ENCODE measurements at places on chromosomes 3 and 15.

GRCh38 chr3:183131186-183131725 lies 31.3 kb downstream of the LAMP3 start:
- no peak for DNase-seq

GRCh38 chr3:193826159-193826795 lies 233.3 kb downstream of the OPA1 start:
- no peak for DNase-seq

DNA sequence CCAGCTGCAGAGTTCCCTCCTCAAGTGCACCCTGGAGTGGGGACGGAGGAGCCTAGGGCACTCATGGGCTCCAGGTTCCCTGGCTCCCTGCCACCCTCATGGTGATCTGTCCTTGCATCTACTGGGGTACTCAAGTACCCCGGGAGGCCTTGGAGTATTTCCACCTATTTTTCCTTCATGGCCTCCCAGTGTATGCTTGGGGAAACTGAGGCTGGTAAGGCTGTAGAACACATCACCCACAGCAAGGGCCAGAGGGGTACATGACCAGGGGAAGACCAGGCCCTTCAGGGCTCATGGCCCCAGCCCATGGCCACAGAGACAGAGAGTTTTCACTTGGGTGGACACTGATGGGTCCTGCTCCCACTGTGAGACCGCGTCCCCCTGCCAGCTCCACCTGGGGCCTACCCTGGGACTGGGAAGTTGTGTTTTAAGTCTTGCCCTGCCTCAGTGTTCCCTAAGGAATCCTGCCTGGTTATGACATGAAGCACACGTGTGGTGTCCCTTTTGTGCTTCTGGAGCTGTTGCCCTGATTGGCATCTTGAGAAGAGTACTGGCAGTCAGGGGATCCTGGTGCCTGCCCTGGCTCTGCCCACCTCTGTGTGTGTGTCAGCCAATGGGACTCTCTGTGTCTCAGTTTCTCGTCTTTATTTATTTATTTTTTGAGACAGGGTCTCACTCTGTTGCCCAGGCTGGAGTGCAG lies 132.8 kb downstream of the TJP1 start:
- DNase-seq: no peak

GRCh38 chr3:65303431-65303830 lies 615.6 kb upstream of the ADAMTS9 start:
- DNase-seq: no peak

DNA sequence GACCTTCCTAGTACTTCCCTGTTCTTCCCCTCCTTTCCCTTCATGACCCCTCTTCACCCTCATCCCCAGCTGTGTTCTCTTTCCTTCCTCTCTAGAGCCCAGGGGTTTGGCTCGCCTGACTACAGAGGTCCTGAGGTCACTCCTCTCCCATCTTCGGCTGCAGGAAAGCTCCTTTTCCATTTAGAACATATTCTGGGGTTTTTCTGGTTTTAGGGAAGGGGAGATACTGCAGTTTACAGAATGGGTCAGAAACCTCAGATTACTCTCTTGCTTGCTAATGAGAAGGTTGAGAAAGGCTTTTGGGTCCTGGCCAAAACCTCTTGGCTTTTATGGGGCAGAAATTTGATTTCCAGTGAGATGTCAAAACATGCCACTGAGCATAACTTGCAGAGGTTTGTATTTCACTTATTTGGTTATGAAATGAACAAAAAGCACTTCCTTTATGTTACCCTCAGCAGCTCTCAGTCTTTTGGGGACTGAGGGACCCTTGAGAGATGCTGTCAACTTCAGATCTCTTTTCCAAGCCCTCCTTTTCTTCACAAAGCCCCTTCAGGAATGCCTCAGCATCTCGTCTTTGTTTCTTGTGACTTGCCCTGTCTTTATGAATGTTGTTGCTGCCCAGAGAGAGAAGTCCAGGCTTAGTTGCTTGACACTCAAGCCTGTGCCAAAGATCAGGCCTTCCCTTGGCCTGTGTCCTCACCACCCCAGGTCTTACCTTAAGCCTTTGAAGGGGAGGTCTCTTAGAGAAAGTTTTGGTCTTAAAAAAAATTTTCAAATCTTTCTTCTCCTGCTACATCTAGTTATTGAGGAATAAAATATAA lies 121.7 kb upstream of the TPM1 start:
- DNase-seq: no peak

DNA sequence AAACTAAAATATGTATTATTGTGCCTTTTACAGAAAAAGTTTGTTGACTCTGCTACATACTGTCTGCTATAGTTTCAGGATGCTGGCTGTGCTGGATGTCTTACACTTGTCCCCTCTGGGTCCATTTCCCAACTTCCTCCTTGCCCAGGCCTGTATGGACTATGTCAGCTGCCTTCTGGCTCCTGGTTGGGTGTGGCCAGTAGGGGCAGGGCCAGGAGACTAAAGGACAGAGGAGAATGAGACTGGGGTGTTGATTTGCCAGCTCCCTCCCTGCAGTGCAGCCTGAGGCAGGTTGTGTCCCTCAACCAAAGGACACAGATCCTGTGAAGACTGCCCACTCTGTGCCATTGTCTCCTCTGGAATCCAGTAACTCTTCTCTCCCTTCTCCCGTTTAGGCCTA lies 90.6 kb upstream of the UBE2E2 start:
- no peak for DNase-seq

DNA sequence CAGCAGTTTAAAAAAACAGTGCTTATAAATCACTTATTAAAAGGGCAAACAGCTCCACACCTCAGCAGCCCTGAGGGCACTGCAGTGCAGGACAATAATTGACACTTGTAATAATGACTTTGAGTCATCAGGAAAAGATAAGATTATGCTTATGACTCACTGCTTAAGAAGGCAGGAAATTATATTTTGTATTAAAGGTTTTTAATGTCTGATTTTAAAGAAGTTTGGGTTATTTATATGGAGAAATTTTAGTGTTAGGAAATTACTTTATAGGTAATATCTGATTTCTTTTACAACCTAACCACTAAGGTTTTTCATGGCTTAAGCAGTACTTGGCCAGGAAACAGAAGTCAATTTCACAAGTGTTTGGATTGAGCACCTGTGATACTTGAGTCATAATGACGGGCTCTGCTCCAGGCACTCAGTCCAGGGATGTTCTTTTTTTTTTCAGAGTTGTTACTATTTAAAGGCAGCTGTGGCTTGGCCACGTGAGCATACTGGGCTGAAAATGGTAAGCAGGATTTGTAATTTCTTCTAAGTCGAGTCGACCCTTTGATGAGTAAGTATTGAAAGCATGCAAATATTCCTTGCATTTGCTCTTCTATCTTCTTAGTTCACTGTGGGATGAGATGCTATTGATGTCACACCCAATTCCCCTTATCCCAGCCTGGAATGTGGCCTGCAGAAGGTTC lies 21.6 kb upstream of the SLC6A20 start:
- DNase-seq: no peak

DNA sequence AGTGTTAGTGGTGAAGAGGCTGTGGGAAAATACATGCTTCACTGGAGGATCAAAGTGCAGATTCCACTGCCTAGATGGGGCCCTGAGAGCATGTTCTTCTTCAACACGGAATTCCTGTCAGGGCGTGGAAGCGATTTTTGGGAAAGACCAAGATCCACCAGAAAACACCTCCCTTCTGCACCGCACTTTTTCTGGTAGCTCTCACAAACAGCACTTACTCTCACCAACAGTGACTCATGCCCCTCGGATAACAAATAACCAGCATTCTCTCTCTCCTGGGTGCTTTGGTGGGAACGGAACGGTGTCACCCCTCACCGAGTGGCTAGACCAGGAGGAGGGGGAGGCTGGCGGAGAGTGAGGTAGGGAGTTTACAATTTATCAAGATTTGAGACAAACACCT lies 40.1 kb downstream of the ADAMTSL3 start:
- DNase-seq: no peak

DNA sequence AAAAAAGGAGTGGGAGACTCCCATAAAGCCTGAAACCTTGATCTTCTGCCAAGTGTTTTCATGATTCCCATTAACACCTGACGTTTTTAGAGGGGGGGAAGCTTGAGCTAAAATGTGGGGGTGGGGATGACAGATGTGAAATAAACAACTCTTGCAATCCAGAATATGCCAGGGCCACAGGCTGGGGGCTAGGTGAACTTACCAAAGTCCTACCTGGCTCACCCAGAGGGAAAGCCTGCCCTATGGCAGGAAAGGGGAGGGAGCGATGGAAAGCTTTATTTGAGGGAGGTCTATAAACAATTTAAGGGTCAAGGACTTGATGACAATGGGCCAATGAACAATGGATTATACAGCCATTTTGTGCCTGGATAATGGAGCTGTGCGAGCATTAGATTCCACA lies 108.3 kb downstream of the LRIG1 start:
- DNase-seq: no peak

DNA sequence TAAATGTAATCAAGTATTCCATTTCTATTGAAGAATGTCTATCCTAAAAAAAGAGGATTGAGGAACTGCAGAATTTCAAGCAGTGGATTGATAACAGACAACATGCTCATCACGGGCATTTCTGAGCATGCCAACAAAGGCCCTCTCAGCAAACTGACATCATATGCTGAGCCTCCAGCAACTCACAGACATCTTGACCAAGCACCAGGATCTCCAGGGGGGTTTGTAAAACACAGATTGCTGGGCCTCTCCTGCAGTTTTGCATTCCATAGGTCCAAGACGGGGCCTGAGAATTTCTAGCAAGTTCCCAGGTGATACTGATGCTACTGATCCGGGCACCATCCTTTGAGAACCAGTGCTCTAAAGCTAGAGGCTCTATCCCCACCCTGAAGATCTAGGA lies 85.0 kb downstream of the FOXP1 start:
- no peak for DNase-seq

GRCh38 chr3:51350751-51351150 lies 34.3 kb upstream of the MANF start:
- DNase-seq: no peak

GRCh38 chr3:188486952-188487351 lies 333.0 kb downstream of the LPP start:
- DNase-seq: no peak

GRCh38 chr3:49469037-49469935 lies 781 bp upstream of the DAG1 start:
- no peak for DNase-seq

GRCh38 chr3:111870620-111871019 lies 11.6 kb downstream of the PHLDB2 start:
- no peak for DNase-seq

GRCh38 chr15:70974004-70974832 lies 81.6 kb downstream of the LRRC49 start:
- no peak for DNase-seq

DNA sequence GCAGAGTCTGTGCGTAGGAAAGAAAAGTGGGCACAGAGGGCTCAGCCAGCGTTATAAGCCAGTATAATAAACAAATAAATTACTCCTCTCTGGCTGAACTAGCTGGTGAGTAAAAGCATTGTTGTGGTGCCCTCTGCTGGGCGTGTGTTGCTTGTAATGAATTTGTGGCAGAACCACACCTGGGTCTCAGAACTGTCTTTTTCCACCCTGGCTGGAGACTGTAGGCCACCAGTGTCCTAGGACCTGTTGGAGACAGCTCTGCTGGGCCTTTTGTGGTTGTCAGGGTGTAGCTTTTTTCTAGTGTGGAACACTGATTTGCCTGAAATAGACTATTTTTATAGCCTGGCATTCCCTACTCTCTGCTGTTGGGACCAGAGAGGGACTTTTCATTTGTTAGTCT lies 130.5 kb upstream of the EIF1B start:
- DNase-seq: peak; percentile 38

GRCh38 chr15:49490966-49491365 lies 67.9 kb downstream of the FGF7 start:
- no peak for DNase-seq

DNA sequence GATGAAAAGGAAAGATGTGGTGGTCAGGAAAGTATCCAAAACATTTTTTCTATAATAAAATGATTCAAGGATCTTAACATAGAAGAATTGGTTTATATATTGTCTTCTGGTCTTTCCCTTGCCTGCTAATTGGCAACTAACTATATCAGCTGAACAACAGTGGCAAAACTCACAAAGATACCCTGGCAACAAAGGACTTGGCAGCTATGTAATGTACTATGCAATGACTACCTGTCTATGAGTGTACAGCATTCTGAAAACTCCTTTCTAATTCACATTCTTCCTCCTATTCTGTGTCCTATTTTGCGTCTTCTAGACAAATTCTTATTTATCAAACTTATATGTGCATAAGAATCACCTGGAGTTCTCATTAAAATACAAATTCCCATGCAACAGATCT lies 15.7 kb upstream of the SERPINI2 start:
- no peak for DNase-seq

DNA sequence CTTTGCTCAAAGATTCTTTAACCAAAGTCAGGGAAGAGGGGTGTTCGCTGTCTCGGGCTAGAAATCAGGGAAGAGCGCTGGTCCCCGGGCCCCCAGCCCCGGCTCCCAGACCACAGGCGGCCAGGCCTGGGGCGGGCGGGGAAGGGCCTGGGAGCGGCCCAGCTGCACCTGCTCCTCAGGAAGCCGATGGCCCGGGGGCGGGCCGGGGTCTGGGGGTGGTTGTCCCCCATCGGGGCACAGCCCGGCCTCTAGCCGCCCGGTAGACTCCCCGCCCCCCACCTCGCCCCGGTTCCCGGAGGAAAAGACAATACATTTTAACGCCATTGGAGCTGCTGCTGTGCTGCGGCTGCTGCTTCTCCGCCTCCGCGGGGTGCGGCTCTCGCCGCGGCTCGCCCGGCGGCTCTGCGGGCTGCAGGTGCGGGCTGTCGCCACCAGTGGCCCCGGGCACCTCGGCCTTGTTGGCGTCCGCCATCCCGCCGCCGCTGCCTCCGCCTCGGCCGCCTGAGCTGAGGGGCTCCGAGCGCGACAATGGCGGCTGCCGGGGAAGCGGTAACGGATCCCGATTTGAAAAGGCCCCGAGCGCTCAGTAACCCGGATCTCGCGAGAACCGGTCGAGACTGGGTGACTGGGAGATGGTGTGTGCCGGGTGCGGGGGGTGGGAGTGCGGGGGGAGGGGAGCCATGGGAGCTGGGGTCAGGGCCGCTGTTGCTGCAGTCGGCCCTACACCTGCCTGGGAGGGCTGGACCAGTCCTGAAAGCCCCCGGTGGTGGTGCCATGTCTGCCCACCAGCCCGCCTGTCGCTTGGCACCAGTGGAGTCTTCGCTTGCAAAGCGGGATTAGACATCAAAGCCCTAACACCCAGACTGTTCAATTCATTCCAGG lies at the start of gene MYEF2:
Gene MYEF2, minus strand, starts transcription at position 530 of the 882 bp plus-strand sequence. Its CDS starts 58 bp downstream, at position 472.
- peak; percentile 51 for DNase-seq

- no peak for DNase-seq
These were observed 2.2 kb downstream of the KCTD6 start for GRCh38 chr3:58494107-58494506.

DNA sequence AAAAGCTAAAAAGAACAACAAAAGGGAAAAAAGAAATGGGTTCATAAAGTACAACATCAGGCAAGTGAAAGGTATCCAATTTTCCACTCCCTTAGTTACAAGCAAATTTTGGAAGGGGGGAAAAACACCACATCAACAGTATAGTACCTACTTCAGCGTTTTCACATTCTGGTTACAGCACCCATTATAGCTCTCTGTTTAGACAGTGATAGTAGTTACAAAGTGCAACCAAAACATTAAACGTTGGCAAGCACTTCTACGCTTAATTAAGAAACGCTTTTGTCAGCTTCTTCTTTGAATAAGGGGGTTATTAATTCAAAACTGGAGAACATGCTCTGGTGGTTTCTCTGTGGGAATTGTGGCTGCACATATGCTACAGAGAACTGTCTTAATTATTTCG lies 180.2 kb downstream of the VPS13C start:
- DNase-seq: no peak

GRCh38 chr15:40150163-40150925 lies 10.5 kb upstream of the BUB1B start:
- no peak for DNase-seq
